Left colon (tissue), 2 donors: ENCODE measurements at places on chromosomes 3 and 15. TPM values are rescaled to one million over a fixed set of nuclear protein-coding genes. Genes with fewer than 3 reads are reported as not detected.

Gene MST1R
- 124 TPM for total RNA-seq

Gene GOLGA6B
- not detected for total RNA-seq

Gene PTPRG
- 33.4 TPM for total RNA-seq

DNA sequence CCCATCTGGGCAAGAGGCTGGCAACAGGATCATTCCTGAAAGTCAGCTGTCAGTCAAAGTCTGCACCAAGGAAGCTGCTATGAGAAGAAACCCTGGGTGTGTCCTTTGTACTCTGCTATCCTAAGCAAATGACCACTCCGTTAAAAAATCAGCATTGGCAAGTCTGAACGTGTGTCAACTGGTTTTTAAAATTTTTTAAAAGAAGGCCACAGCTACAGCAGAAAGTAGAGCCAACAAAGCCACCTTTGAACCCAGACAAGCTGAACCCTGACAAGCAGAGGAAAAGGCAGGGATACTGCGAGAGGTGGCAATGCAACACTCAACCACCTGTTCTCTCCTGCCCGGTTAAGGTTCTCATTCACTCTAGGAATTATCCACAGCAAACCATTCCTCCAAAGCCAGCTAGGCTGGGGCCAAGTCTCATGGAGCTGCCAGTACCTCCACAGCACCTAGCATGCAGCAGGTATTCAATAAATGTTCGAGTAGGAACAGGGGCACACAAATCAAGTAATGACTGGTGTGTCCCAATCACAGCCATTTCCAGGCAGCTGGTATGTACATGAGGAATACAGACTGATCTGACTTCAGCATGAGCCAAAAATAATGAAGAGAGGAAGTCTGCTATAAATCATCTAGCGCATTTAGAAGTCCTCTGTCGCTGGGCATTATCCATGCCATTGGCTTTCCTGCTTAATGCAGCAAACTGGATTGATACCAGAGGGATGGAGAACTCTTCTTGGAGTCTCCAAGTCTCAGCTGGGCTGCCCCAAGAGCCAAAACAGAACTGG is 76.0 kb downstream of the ADCY5 start:
- no peak for DNase-seq

Gene SLC24A5
- total RNA-seq, result not detected

DNA sequence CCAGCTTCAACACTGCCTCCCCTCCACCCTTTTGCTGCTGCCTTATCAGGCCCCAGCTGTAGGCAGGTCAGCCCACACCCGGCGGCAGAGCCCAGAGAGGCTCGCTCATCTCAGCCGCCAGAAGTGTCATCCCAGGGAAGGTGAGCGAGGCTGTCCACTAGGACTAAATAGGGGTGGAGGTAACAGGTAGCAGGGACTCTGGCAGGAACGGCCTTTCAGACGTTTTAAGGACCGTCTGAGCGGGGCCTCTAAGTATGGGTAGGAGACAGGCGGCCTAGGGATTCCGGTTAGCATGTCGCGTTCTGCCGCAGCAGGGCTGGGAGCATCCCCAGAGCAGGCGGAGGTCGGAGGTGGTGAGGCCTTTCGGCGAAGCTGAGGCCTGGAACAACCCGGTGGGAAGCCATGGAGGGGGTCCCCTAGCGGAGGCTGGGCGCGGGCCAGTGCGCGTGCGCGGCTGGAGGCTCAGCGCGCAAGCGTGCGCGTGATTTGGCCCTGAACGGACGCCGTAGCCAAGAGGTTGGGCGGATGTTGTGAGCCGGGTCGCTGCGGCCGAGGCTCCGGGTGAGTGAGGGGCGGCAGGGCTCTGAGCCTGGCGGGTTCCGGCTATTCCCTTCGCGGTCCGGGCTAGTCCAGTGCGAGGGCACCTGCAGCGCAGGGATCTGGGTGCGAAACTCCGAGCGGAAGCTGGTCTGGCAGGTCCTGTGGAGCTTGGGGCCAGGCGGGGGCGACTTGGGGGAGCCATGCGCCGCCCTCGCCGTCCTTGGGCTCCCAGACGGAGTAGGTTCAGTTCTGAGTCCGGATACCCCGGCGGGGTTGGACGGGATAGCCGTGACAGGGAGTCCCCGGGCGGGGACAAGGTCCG is at the start of the genes MST1 and RNF123:
Gene MST1 (minus strand): TSS at position 429 of the 862 bp plus-strand sequence. CDS start 783 bp downstream, outside the sequence.
Gene RNF123 (plus strand): TSS at position 512 of the 862 bp plus-strand sequence. CDS start 1,609 bp downstream, outside the sequence.
- DNase-seq, result peak; percentile 93

- DNase-seq, result no peak
These were observed 13.2 kb upstream of the TIPARP start for GRCh38 chr3:156661155-156661554.

GRCh38 chr3:78235841-78236240 is 1195.9 kb downstream of the ROBO2 start:
- no peak for DNase-seq

- DNase-seq, result no peak
These were observed 333.8 kb downstream of the ZNF621 start for GRCh38 chr3:40858364-40859115.

Gene BFSP2
- total RNA-seq, result not detected

Gene DAZL
- not detected for total RNA-seq

GRCh38 chr3:2921452-2921851 is 188.7 kb downstream of the IL5RA start:
- DNase-seq, result no peak

DNA sequence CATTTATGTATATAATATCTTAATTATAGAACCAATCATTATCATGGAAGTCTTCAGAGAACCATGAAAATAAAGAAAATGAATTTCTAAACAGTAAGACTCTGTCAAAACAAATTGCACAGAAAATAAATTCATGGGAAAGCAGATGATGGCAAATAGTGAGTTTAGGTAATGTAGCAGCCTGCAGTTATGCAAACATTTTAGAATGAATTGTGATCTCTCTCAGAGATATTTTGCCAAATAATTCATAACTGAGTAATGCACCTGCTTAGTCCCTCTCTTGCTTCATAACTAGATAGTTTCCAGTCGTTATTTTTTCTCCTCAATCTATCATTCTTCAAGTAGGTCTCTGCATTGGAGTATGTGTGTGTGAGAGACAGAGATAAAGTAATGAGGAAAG is 492.7 kb upstream of the THBS1 start:
- DNase-seq, result no peak

GRCh38 chr15:99436542-99437314 is 129.1 kb upstream of the MEF2A start:
- peak; percentile 5 for DNase-seq

Gene GABRA5
- total RNA-seq, result not detected

- no peak for DNase-seq
These were observed 117.6 kb upstream of the ROBO1 start for GRCh38 chr3:79885407-79885806.
